ENCODE measurements at places on chromosomes 4 and X.
A peak's percentile ranks its signal among the peaks of the same experiment; 100 is the strongest.

DNA sequence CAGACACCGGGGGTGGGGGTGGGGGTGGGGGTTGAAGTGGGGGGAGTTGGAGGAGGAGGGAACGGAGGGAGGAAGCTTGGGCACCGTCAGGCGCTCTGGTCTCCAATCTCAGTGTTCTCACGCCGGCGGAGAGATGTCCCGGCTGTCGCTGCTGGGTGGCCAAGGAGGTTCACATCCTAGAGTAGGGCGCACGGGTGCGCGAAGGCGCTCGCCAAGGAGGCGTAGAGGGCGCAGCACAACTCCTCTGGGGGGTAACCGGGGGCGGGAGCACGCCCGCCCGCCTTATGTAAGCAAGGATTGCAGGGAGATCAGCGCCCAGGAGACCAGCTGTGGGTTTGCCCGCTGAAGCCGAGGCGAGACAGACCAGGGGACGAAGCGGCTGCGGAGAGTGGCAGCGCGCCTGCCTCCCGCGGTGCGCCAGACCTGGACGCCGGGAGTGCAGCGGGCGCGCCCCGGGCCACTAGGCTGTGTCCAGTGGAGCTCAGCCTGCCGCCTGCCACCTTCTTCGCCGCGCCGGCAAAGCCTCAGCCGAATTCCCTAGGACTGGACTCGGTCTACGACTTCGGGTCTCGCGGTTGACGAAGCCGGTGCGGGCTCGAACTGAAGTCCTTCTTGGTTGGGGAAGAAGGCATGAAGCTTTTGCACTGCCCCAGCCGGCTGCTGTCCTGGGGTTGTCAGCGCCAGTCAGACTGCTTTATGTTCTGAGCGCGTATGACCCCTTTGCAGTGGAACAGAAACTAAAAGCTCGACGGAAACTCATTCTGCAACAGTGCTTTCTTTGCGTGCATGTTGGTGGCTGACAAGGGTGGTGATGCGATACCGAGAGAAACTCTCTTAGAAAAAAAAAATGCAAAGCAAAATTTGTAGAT lies 707 bp upstream of the UNC5C start:
- peak; percentile 75 for DNase-seq

DNA sequence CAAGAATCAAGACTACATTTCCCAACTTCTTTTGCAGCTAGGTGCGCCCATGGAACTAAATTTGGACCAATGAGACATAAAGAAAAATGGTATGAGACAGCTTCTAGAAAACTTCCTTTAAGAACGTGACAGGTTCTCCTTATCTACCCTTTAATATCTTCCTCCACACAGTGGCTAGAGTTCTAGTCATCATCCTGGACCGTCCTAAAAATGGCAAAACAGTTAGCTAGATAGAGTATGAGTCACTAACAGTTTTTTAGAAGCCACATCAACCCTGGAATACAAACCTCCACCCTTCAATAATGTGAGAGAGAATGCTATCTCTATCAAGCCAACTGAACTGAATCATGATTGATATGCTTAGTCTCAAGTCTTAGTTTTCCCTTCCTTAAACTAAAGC lies 267.9 kb upstream of the SLC7A11 start:
- DNase-seq = no peak

DNA sequence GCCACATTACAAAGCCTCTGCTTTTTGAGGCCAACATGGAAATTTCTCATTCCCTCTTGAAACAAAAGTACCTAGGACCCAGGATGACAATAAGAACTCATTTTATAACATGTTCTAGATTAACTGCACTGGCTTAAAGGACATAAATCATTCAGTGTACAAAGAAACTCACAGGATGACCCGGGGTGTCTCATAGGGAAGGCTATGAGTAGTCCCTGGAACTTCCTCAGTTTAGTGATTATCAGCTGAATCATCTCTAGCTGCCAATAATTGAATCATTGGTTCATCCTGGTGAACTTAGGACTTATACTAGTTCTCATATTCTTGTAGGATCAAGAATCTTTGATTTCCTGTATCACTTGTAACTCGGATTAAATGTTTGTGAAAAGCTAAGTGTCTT lies 95.8 kb upstream of the WDR1 start:
- DNase-seq = no peak

GRCh38 chrX:110402850-110403221 lies 44.2 kb downstream of the RTL9 start:
- no peak for DNase-seq

DNA sequence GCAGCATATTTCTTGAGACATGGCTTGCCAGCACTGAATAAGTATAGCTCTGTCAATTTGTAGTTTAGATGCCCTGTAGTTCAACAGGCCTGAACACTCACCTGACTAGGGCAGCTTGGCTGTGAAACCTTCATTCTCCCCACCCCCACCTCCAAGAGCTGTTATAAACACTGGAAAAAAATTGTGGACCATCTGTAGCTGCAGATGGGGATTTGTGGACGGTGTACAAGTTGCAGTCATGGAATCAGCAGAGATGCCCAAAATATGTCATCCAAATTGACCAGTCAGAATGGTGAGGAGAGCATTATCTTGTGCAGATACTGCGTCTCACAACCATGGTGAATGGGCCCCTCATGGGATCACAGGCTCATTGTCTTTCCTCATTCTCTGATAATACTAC lies 76.2 kb upstream of the PAQR3 start:
- no peak for DNase-seq

GRCh38 chr4:4673070-4673469 lies 131.2 kb upstream of the STX18 start:
- peak; percentile 94 for DNase-seq

GRCh38 chr4:147704846-147705245 lies 20.9 kb upstream of the PRMT9 start:
- DNase-seq = no peak

GRCh38 chr4:110510277-110510676 lies 34.3 kb downstream of the ENPEP start:
- DNase-seq = no peak

- DNase-seq = no peak
These were observed 60.7 kb upstream of the ABCG2 start for GRCh38 chr4:88219099-88219498.

GRCh38 chrX:1012678-1013300 lies 199.7 kb downstream of the CRLF2 start:
- no peak for DNase-seq

All from H1 (cell line).